AG09319 (cell line): ENCODE measurements at places on chromosomes 2 and 18.

GRCh38 chr2:23402205-23402740, 17.3 kb downstream of the KLHL29 start:
- no peak for DNase-seq

- no peak for DNase-seq
Observed at GRCh38 chr2:227228061-227228667, 63.7 kb downstream of the COL4A3 start.

DNA sequence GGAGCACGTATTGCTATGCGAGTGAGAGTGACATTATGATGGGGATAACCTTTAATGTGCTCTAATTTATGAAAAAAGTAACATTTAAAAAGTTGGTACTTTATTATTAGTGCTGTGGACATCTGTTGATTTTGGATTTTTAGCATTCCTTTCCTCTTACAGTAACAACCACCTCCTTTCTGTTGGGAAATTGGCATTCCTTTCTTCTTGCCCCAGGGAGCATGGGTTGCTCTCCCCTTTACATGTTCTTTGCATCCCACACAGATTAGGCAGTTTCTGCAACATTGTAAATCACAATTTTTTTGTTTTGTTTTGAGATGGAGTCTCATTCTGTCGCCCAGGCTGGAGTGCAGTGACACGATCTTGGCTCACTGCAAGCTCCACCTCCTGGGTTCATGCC, 300.2 kb downstream of the LPIN1 start:
- no peak for DNase-seq

DNA sequence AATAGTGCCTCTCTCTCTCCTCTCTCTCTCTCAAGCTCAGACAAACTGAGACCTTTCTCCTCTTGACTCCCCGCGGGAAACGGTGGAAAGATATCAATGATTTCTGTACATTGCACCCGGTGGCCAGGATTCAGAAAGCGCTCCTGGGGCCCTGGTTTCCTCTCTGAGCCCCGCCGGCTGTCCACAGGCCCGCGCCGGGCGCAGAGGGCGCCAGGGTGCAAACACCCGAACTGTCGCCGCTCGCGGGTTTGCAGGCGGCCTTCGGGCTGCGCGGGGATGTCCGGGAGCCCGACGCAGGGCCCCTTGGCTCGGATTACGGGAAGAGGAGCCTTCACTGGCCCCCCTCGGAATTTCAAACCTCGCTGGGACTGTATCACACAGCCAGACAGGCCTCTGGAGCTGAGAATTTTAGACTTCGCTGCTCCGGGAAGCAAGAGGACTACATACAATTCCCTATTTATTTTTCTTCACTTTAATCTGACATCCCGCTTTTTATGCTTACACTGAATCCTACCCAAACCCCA, 5.2 kb upstream of the EN1 start:
- DNase-seq: no peak

GRCh38 chr2:41854227-41854626, 193.6 kb upstream of the PKDCC start:
- no peak for DNase-seq

DNA sequence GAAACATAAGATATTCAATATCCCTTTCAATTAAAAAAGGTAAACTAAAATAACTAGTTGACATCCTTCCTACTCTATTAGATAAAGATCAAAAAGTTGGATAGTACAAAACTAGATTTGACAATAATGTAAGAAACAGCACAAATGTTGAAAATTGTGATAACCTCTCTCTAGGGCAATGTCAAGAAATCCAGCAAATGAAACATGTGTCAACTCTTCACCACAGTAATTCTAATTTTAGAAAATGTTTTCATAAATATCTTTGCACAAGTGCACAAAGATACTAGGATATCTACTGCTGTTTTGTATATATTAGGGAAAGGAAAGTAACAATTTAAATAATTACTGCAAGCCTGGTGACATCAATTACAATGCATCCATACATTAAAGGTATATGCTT, 1220.1 kb downstream of the LRP1B start:
- DNase-seq: no peak

- no peak for DNase-seq
Observed at GRCh38 chr2:151344906-151345305, 12.5 kb upstream of the TNFAIP6 start.

- DNase-seq: no peak
Observed at GRCh38 chr2:186641132-186641806, 51.4 kb downstream of the ITGAV start.

DNA sequence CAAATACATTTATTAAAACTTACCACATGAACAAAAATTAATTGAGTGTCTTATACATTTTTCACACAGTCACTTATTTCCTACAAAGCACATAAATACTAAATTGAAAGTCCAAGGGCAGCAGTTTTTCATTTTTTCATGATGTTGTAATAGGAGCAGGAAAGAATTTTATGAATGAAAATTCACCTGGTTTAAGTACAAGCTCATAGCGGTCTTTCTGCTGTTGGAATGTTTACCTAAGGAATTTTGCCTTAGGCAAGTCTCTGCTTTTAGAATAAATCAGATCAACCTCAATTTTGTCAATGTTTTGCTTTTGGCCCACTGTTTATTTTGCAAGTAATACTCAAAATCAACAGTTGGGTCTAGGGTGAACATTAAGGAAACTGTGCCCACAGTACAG, 40.0 kb downstream of the ETAA1 start:
- DNase-seq: no peak

- DNase-seq: no peak
Observed at GRCh38 chr2:233373316-233373715, 19.0 kb downstream of the DGKD start.

GRCh38 chr2:30104307-30104706, 42.5 kb upstream of the YPEL5 start:
- no peak for DNase-seq

GRCh38 chr2:208134928-208135586, 5.4 kb upstream of the CRYGC start:
- no peak for DNase-seq

DNA sequence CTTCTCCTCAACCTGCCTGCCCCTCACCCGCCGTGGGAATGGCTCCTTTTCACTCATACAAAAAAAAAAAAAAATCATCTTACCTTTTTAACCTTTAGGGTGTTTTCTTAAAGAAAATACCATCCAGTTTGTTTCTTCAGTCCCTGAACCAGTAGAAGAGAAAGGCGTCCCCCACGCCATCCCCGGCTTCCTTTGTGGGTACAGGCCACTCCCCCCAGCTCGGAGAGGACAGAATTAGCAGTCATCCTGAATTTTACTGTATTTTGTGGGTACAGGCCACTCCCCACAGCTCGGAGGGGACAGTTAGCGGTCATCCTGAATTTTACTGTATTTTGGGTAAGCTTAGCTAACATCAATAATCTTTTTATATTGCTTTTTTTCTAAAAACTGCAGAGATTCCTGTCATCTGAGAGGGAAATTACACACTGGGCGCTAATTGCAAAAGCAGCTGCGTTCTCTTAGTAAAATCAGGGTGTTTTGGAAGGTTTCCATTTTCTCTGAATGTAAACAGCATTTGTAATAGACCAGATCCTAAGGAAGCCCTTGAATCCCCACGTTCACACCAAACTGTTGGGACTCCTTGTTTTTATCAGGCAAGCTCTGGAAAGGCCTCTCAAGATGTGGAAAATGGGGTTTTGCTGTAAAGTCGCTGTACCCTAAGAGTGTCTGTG, 72.5 kb downstream of the NFATC1 start:
- no peak for DNase-seq
